ENCODE measurements at places on chromosomes 3 and 15.

DNA sequence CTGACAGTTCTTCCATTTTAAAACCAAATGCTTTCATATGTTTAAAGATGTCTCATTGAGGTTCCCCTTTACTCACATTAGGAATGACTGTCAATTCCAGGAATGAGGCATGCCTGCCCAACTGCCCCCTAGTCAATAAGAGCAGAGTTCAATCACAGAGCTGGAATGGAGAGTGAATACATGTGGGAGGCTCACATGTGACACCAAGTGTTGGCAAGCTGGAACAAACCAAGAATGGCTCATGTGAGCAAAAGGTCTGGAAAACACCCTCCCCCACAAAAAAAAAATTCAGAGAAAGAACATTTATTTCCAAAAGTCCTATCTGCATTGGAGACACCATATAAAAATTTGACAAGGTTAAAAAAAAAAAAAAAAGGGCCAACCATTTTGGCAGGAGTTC, 3.7 kb downstream of the PBRM1 start:
- peak; percentile 60 for DNase-seq

GRCh38 chr3:186439725-186440124, 77.7 kb upstream of the DGKG start:
- no peak for DNase-seq

DNA sequence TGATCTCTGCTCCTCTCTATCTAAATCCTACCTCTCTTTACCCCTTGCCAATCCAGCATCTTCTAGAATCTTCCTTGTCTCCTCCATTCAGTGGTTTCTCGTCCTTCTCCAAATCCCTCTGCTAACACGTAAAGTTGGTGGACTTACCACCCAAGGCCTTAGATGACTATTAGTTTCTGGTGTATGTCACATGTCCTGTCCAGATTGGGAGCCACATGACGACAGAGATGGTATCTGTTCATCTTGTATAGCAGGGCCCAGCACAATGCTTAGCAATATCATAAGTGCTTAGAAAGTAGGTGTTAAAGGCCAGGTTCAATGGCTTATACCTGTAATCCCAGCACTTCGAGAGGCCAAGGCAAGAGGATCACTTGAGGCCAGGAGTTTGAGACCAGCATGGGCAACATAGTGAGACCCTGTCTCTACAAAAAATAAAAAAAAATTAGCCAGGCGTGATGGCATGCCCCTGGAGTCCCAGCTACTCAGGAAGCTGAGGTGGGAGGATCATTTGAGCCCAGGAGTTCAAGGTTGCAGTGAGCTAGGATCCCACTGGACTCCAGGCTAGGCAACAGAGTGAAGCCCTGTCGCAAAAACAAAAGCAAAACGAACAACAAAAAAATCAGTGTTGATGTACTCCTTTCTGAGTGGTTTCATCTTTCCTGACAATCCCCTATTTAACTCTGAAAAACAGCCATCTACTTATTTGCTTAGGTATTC, 81.8 kb downstream of the HMG20A start:
- DNase-seq = no peak

GRCh38 chr3:100777271-100777670, 68.0 kb downstream of the TFG start:
- no peak for DNase-seq

GRCh38 chr3:124227150-124227630, 235.3 kb upstream of the ROPN1 start:
- no peak for DNase-seq

DNA sequence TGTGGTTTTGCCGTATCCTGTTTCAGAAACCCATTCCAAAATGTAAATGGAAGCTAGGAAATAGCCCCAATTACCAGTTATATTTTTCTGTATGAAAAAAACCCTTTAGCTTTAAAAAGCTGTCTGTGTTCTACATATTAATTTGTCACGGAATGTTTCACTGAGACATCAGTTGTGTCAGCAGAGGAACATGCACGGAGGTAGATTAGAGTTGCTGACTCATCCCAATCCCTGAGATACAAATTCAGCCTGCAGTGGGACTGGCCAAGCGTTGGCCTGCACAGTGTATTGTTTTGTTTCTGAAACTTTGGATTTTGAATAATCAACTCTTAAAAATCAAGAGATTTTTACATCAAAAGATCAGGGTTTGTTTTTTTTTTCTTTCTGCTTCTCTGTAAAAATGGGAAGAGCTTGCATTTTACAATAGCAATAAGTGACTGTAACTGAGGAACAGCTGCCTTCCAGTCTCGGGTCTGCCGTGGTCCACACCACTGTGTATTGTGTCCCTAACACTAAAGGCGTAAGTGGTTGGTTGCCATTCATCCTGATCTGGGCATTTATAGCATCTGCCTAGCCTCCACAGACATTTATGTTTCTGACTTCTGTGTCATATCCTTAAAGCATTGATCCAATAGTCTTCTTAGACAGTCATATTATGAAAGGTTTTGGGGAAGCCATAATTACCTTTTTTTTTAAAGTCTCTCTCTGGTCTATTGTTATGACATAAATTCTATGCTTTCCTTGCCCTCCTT, 218.1 kb downstream of the ADAMTSL3 start:
- no peak for DNase-seq

GRCh38 chr3:188339410-188340295, 185.7 kb downstream of the LPP start:
- DNase-seq = no peak

GRCh38 chr3:106381939-106382335, 513.1 kb upstream of the CBLB start:
- no peak for DNase-seq
